ENCODE measurements at places on chromosomes 3 and 15.
A peak's percentile ranks its signal among the peaks of the same experiment; 100 is the strongest.

DNA sequence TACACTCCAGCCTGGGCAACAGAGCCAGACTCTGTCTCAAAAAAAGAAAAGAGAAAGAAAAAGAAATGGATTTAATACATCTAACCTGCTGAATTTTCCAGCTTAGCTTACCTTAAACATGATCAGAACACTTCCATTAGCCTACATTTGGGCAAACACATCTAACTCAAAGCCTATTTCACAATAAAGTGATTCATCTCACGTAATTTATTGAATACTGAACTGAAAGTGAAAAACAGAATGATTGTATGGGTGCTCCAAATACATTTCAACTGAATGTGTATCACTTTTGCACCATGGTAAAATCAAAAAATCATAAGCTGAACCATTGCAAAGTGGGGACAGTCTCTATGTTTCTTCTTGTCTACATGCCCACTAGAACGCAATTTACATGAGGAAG, 9.0 kb downstream of the PIK3R4 start:
- peak; percentile 65 for DNase-seq

DNA sequence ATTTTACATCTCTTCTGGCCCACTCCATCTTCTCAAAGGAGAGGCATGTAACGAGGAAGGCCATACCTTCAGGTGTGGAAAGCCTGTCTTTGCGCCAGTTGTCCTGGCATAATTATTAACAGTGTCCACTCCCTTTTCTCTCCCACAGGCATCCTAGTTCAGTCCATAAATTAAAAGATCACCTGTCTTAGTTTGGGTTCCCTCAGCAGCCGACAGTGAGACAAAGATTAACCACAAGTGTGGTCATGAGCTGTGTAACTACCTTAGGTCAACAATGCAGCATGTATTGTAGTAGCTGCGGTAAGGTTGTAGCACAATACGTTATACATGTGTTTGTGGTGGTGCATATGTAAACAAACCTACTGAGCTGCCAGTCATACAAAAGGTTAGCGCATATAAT, 103.3 kb upstream of the GALNT15 start:
- no peak for DNase-seq

DNA sequence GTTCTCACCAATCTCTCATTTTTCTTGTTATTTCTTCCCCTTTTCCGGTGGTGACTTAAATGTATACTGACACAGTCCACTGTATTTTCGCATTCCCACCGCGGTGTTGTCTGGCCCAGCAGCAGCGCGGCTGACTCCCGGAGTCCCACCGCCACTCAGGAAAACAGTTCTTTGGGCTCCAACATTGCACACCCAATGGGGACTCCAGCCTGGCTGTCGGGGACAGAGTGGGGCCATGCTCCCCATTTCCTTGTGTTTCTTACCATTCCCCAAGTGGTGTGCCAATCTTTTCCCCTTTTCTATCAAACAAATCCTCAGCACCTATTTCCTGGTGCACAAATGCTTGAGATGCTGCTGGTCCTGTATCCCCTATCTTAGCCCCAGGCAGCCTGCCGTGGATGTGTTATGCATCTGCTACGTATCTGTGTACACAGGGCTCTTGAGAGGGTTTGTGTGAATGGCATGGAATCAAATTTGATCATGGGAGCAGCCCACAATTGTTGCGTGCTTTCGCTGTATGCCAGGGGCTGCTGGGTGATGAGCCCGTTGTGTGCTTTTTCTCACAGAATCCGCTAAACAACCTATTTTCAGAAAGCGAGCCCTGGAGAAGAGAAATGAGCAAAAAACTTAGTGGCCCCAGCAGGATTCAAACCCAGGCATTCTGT, 219.1 kb upstream of the RGMA start:
- DNase-seq, result no peak

GRCh38 chr3:177378168-177378567, 180.9 kb upstream of the TBL1XR1 start:
- no peak for DNase-seq

DNA sequence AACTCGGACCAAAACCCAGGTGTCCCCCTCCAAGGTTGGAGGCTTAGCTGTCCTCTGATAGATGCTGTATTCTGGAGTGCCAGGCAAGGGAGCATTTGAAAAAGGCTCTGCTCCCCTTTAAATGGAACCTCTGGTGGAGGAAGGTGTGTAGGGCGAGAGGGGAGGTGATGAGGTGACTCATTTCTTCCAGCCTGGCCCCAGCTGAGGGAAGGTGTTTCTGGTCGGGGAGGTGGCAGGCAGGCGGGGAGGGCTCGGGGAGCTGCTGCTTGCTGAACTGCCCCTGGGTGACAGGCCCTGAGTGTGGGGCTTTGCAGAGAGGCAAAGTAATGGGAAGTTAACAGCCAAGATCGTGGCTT, 18.8 kb downstream of the PSTPIP1 start:
- DNase-seq, result no peak

- no peak for DNase-seq
Measured at GRCh38 chr3:5165698-5166097, 21.8 kb upstream of the EDEM1 start.

DNA sequence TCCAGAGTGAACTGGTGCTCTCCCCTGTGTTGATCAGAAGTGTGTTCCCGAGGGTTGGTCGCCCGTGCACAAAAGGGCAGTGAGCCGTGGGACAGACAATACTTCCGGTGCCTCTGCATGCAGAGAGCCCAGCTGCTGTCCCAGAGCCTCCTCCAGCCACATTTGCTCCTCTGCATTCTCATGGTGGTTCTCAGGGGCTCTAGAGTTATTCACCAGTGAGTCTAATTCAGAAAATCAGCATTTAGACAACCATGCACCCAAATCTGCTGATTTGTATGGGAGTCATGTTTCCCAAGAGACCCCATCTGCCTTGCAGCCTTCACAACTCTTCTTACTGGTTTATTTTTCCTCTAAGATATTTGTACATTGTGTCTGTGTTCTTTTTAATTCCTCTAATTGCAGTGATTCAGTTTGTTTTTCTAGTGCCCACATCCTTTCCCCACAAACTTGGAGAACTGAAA, 107.0 kb upstream of the SPRED1 start:
- no peak for DNase-seq

DNA sequence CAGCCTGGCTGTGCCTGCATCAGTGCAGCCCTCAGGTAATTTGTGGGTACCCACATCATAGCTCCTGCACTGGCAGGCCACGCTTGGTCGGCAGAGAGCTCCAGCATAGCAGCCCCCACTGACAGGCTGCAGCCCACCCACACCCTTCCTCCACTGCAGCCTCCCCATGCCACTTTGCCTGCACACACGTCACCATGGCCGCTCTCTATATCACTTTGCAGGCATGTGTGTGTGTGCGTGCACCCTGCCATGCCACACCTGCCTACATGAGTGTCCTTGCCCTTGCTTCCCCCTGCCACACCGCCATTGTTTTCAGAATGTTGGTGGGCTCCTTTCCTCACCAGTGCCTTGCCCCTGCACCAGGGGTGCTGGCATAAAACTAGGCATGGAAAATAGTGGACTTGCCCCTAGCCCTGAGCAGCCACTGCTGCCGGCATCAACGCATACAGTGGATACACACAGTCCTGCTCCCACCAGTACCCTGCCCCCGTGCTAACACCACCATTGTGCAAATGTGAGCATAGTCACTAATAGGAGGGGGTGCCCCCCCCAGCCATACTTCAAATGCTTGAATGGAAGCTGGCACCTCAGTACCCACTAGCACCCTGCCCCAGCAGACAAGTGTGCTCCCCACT, 278.7 kb upstream of the MANF start:
- no peak for DNase-seq

DNA sequence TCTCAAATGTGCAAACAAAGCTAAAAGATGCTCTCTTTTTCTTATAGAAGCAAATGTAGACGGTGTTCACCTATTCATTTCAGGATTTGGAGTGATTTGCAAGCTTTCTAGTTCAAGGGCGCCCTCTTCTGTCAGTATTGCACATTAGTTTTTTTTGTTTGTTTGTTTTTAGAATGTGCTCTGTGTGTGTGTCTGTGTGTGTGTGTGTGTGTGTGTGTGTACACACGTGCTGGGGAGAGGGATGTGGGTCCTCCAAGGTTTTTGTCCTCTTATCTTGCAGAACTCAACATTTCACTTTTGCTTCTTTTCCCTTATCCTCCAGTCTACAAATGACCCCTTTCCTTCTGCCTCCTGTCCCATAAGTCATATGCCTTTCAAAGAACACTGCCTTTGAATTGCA, 23.5 kb downstream of the DNAH1 start:
- DNase-seq, result peak; percentile 62

GRCh38 chr3:197507081-197507480, 48.7 kb downstream of the BDH1 start:
- no peak for DNase-seq

DNA sequence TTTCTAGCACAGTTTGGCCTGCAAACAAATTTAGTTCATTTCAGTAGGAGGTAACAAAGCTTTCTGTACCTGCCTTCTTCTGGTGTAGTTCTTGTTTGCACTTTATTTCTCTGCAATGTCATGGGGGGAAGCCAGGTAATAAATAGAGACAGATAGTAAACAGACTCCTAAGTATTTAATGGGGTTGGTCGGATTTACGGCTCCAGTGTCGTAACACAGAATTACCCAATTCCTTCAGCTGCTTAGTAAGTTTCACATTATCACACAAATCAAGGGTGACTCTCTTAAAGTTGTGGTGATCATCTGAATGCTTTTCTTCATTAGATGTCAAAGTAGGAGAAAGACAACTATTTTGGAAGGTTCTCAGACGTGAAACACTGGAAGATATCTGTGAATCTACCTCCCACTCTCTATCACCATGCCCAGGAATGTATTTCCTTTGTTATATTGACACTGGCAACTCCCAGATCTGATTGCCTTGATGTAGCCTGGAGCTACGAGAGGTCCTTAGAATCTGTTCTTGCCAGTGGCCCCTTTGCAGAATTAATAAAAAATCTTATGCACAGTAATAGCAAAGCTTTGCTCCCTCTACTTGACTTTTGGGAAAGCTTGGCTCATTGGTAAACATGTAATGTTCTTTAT, 25.0 kb upstream of the TMC3 start:
- peak; percentile 59 for DNase-seq

- DNase-seq, result peak; percentile 4
Measured at GRCh38 chr15:89662893-89663626, 7.8 kb upstream of the KIF7 start.

DNA sequence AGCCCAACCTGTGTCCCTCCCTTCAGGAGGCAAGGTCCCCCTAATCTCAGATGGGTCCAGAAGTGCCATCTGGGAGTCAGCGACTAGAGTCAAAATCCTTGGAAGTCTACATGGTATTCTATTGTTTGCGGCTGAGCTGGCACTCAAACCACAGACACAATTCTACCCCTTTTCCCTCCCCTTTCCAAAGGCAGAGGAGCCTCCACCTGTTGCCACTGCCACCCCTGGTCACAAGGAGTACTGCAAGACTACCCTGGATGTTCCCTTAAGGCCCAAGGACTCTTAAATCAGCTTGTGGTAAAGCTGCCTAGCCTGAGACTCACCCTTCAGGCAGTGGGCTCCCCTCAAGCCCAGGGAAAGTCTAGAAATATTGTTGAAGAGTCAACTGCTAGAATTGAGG, 4.3 kb upstream of the OR5H6 start:
- DNase-seq, result peak; percentile 5

DNA sequence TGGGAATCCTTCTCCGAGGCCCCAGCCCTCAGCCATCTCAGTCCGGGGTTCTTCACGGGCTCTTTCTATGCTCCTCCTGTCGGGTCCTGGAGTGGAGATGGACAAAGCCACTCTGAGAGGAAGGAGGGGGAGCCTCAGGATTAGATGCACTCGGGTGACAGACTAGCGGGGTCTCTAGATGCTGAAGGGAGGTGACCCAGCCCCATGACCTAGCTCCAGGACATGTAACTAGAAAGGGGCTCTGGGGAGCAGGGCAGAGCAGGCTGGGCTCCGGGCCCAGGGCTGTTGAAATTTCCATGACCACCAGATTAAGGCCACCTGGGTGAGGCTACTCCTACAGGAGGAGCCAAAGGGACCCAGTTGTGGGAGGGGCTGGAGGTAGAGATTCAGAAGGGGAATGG, 14.8 kb upstream of the SKIC8 start:
- DNase-seq, result no peak

- DNase-seq, result no peak
Measured at GRCh38 chr3:31848911-31849310, 132.2 kb downstream of the OSBPL10 start.

- DNase-seq, result no peak
Measured at GRCh38 chr3:63557912-63558311, 94.6 kb upstream of the SNTN start.

DNA sequence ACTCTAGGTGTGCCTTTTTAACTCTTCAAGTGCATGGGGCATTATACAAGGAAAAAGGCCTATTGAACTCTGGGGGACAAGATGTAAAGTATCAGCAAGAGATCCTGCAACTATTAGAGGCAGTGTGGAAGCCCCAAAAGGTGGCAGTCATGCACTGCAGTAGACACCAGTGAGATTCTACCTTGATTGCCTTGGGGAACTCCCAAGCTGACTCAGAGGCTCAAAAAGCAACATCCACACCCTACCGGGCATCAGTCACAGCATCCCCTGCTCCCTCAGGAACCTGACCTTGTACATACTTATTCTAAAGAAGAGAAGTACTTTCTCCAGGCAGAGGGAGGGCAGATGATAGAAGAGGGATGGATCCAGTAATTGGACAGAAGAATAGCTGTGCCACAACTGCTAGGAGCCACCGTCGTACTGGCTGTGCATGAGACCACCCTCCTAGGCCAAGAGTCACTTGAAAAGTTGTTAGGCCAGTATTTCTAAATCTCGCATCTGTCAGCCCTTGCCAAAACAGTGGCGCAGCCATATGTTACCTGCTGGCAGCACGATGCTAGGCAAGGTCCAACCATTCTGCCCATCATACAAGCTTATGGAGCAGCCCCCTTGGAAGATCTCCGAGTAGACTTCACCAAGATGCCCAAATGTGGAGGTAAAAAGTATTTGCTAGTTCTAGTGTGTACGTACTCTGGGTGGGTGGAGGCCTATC, 523.1 kb upstream of the FRG2C start:
- DNase-seq, result no peak

GRCh38 chr3:16697443-16698147, 92.4 kb upstream of the DAZL start:
- peak; percentile 85 for DNase-seq

DNA sequence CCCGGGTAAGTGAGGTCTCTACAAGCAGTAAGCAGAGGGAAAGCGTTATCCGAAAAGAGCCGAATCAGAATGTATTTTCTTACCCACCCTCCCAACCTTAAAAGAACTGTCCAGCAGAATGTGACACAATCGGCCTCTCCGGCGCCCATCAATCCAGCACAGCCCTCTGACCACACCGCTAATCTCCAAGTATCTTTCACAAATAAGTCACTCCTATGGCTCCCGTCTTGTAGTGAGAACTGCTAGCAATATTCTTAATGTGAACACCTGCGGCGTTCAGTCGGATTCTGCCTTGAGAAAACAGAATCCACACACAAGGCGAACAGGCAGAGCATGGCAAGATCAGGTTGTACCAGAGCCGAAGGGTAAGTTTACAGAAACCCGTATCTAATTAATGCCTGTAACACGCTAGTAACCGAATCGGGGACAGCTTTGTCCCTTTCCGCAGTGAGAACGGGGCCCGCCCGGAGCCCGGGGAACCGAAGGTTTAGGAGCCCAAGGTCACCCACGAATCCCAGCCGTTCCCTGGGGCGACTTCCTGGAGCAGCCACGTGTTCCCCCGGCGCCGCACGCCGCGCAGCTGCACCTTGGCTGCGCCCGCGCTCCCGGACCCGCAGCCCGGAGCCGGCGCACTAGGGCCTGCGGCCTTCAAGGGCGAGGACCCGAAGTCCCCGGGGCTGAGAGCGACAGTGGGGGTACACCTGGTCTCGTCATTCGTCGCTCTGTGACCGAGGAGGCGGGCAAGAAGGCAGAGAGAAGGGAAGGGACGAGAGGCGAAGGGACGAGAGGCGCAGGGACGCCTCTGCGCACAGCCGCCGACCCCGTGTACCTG, 672 bp downstream of the TFRC start:
- DNase-seq, result peak; percentile 64

- DNase-seq, result no peak
Measured at GRCh38 chr15:68719672-68720071, 101.0 kb downstream of the ANP32A start.
